ENCODE measurements at places on chromosomes 5 and 9.

DNA sequence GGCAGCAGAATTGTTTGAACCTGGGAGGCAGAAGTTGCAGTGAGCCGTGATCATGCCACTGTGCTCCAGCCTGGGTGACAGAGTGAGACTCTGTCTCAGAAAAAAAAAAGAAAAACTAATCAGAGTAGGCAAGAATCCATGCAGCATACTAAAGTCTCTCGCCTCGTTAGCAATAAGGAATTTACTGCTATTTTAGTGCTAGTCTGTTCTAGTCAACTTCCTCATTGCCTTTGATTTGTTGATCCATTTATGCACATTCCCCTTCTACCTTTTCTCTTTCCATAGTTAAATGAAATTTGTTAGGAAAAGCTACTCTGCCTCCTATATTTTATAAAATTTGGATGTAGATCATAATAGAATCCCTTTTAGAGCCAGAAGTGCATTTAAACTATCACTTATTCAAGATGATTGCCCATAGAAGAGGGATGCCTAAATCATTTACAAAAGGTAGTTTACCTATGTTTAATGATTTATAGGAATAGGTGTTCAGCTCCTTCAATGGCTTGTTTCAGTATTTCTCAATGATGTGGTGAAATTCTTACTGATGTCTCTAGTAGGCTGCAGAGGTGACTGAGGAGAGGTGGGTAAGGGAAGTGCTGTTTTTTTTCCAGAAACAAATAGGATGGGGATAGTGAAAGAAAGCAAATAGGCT lies 1.9 kb downstream of the LRRC19 start:
- DNase-seq, result no peak

DNA sequence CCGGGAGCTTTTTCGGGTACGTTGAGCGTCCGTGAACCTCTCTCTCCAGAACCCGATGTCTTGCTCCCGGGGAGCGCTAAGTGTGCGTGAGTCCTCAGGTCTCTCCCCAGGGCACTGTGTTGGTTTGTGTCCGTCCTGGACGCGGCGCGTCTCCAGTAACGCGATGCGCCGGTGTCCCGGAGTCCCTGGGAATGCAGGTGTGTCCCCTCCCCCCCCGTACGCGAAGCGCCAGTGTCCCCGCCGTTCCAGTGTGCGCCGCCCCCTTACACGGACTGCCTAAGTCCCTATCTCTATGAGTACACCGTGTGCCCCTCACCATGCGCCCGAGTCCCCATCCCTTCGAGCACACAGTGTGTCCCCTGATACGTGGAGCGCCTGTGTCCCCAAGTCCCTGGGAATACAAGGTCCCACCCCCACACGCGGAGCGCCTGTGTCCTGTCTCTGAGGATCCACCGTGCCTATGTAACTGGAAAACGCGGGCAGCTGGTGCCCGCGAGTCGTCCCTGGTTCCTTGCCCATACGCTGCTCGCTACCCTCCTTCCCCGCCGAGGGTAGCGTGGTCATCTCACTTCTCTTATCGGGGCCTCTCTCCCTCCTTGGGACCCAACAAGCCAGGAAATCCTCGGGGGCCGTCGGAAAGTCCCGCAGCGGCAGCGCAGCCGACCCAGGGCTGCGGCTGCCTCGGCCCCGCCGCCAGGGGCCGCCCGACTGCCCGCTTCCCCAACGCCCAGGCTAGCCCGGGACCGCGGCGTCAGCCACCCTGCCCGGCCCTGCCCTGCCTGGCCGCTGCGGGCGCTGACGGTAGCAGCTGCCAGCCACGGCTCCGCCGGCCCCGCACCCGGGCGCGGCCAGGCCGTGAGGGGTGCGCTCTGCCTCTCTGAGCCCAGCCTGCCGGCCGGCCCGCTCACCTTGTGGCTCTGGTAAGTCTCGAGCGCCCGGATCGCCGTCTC lies 709 bp downstream of the ELL2 start:
- DNase-seq, result no peak

GRCh38 chr5:158610051-158610415 lies 489.7 kb downstream of the EBF1 start:
- no peak for DNase-seq

GRCh38 chr5:126963822-126964375 lies 66.5 kb downstream of the MARCHF3 start:
- no peak for DNase-seq

GRCh38 chr5:127203818-127204217 lies 86.8 kb upstream of the MEGF10 start:
- no peak for DNase-seq

GRCh38 chr9:98640394-98640793 lies 68.3 kb downstream of the GABBR2 start:
- no peak for DNase-seq

DNA sequence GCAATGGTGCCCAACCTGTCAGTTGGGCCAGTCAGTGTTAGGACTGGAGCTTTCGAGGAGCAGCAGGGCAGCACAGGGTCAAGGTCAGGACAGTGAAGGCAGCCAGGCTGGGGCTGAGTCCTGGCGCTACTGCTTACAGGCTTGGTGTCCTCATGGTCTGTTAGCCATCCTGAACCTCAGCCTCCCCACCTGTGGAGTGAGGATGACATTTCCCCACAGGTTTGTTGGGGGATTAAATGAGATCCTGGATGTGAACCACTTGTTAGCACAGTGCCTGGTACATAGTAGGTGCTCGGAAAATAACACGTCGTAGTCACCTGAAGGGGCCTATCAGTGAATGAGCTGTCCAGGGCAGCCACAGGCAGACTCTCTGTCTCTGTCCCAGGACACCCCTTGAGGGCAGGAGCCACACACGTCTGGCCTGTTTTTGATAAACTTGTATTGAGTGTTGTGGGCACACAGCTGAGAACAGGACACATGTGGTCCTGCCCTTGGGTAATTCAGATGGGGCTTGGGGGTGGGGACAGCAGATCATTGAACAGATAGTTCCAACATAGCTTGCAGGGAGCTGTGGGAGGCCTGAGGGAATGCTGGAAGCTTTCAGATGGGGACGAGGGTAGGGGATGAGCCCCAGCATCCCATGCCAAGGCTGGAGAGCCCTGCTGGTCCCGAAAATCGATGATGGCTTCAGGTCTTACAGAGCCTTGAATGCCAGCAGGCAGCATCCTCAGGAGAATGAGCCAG lies 69.3 kb downstream of the AMBP start:
- no peak for DNase-seq

GRCh38 chr5:52751137-52751536 lies 36.6 kb upstream of the ITGA1 start:
- DNase-seq, result no peak

DNA sequence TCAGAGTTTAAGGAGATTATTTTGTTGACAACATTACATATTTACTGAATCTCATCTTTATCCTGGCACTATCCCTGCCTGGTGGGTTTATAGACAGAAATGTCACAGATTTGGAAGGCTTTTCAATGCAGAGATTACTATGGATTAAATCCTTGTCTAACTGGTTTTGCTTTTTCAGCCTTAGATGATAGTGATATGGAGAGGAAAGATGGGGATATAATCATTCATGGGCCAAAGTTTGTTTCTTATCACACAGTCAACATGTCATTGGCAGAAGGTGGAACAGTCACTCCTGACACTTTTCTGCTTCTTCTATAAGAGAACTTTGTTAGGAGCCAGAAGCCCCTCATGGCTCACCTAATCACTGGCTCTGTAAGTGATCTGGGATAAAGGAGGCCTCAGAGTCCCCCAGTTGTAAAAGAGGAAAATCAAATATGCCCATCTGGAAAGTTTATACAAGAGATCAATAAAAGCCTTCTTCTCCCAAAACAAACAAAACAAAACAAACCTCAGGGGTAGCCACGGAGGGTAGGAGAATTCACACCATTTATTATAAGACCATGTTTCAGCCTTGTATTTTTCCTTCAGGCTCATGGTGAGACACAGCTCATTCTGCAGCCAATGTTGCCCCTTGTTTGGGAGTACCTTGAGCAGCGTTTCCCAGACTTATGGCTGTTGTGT lies 101.2 kb downstream of the PCSK1 start:
- DNase-seq, result no peak

- no peak for DNase-seq
Observed at GRCh38 chr9:92659601-92660000, 10.3 kb downstream of the IPPK start.

- no peak for DNase-seq
Observed at GRCh38 chr9:73269430-73270101, 117.9 kb downstream of the ANXA1 start.

DNA sequence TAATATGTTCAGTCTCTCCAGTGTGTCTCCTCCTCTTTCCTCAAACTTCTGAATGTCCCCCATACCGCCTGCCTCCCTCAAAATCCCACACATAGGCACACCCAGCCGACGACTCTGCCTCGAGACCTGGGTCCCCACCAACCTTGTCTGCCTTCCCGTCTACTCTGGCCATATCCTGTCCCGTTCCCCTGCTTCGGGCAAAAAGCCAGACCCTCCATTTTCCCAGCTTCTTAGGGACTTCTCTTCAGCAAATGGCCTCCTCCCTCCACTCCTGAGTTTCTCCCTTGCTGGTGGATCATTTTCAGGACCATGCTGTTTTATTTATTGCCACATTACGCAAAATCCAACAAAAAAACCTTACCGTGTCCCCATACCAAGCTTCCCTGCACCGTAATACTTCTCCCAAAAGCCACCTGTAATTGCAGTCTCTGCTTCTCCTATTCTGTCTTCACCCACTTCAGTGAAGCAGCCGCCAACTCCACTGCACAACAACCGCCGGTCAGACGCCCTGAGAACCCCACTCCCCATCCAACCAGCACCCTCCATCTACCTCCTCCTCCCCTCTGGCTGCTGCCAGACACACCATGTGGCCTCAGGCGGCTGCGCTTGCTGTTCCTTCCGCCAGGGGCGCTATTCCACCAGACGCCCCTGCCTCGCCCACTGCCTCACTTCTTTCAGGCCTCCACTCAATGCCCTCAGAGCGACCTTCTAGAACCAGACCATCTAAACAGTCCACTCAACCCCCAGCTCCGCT lies 117.0 kb downstream of the TRPM6 start:
- DNase-seq, result no peak

DNA sequence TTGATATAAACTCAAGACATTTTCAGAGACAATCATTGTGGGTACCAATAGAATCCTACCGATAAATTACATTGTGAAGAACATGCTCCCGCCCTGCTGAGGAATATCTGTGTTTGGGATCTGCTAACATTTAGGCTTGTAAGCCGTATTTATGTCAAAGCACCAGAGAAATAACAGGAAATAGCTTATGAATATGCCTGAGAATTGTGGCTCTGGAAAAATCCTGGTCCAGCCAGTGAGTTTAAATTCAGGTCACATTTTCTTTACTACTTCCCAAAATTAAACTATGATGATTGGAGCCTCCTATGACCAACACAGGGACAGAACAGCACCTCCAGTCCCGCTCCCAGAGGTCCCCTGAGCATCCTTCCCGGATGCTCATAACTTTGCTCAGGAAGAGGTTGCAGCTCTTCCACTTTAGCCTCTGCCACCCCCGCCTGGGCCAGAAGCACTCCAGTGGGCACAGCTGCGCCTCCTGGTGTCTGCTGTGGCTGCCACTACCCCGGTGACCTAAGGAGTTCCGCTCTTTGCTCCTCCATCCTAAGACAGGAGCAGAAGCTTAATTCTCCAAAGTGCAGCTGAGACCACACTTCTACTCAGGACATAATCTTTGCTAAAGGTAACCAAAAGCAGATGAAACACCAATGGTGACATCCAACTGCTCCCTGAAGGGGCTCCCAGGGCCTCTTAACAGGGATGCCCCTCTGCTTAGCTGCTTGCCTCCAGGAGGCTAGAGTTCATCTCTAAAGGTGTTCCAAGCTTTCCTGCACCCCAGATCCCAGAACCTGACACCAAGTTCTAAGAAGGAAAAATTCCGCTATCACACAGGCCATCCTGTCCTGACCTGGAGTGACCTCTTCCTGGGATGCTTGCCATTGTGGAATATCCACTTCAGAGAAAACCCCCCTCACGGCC lies 58.8 kb downstream of the SLC1A1 start:
- DNase-seq, result no peak

DNA sequence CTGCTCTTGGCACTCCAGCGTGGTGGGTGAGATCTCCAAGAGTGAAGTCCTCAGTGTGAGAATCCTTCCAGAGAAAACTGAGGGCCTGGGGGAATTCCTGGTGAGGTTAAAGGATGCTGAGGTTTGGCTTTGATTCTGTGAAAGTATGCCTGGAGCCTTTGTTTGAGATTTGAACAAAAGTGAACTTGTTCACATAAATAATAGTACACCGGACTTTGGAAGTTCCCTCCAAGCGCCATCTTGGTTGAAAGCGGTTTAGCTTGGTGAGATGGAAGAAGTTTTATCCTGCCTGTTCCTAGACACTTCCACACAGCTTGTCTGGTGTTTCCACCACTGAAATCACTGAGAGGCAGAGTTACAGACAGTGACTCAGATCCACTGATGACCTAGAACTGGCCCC lies 286.4 kb downstream of the NTRK2 start:
- DNase-seq, result no peak

DNA sequence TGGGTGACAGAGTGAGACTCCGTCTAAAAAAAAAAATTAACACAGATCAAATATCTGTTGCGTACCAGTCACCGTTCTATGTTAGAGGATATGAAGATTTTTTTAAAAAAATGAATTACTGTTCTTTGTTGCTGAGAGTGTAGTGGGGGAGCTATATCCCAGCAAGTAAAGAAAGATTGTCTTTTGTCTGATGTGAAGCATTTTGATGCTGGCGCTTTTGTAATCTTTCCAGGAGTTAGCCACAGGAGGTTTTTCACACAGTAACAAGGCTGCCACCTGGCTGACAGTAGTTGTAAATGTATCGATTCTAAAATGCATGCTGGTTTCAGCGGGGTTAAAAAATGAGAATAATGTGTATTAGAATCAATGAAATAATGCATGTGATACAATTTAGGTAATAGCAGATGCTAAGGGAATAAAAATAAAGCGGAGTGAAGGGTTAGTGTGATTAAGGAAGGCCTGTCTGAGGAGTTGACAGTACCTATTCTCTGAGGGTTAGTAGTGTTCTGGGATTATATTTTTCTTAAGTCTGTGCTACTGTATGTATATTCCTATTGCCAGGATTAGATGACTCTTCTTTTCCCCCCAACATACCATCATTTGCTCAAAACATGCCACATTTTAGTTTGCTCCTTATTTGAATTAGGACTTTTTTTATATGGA lies 3.4 kb downstream of the LMNB1 start:
- DNase-seq, result no peak

- DNase-seq, result no peak
Observed at GRCh38 chr5:173354645-173355044, 26.4 kb upstream of the STC2 start.

GRCh38 chr5:180162304-180162661 lies 46.7 kb downstream of the RASGEF1C start:
- no peak for DNase-seq
